ENCODE measurements at places on chromosomes 11 and 22. TPM values are rescaled to one million over a fixed set of nuclear protein-coding genes. Genes with fewer than 3 reads are reported as not detected.
A peak's percentile ranks its signal among the peaks of the same experiment; 100 is the strongest.

DNA sequence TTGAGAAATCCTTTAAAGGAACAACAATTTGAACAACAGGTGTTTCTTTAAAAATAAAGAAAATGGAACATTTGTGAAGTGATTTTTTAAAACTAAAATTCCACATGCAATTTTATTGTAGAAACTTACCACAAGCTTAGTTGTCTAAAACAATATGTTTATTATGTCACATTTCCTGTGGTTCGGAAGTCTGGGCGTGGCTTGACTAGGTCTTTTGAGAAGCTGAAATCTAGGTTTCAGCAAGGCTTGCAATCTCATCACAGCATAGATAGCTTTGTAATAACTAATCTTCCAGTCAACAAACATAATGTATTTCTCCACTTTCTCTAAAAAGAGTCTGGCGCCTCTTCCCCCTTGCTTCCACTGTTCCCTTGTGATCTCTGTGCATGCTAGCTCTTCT lies 27.0 kb downstream of the MS4A6A start:
- no peak for DNase-seq

- DNase-seq: peak; percentile 86
These were observed at the start of gene RTN4RL2 for GRCh38 chr11:57460022-57460757. Gene RTN4RL2, plus strand, starts transcription at chr11:57460528. Its CDS starts 338 bp downstream, at chr11:57460866.

DNA sequence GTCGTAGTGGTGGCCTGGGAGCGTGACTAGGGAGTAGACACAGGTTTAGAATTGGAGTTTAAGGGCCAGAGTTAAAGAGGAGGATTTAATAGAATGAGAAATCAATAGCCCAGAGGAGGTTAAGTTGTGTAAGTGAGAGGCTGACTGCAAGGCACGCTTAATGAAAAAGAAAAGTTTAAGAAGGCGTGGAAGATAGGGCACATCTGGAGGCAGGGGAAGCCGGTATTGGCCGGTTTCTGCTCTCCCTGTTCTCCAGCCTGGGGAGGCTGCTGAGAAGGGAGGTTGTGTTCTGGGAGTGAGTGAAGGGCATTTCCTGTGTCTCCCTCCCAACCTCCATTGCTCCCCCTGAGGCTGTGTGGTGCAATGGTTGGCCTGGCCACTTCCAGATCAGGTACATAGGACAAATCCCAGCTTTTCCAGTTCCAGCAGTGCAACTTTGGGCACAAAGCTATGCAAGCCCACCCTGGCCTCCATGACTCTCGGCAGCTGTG lies 6.3 kb downstream of the GRIK4 start:
- DNase-seq: no peak

The FERMT3 gene
- total RNA-seq: 1.4 TPM

GRCh38 chr11:115462757-115463156 lies 41.5 kb downstream of the CADM1 start:
- DNase-seq: no peak

DNA sequence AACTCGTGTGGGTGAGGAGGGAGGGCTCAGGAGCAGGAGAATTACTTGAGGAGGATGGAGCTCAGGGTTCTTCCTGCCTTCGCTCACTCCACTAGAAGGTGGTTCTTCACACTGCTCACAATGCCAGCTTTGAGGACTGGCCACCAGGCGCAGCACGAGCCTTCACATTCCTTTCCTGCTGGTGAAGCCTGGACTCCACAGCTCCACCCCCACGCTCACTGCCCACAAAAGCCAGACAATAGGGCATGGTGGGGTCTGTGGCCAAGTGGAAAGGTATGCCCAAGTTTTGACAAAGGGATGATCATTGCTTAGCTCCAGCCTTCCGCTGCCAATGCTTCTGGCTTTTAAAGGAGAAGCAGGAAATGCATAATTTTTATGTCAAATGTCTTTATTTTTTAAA lies 58.0 kb upstream of the FADD start:
- DNase-seq: no peak

The PTS gene
- total RNA-seq: 25.9 TPM

GRCh38 chr11:10322401-10322800 lies 17.5 kb downstream of the ADM start:
- no peak for DNase-seq

GRCh38 chr11:62925308-62925707 lies 4.1 kb upstream of the CHRM1 start:
- DNase-seq: no peak

DNA sequence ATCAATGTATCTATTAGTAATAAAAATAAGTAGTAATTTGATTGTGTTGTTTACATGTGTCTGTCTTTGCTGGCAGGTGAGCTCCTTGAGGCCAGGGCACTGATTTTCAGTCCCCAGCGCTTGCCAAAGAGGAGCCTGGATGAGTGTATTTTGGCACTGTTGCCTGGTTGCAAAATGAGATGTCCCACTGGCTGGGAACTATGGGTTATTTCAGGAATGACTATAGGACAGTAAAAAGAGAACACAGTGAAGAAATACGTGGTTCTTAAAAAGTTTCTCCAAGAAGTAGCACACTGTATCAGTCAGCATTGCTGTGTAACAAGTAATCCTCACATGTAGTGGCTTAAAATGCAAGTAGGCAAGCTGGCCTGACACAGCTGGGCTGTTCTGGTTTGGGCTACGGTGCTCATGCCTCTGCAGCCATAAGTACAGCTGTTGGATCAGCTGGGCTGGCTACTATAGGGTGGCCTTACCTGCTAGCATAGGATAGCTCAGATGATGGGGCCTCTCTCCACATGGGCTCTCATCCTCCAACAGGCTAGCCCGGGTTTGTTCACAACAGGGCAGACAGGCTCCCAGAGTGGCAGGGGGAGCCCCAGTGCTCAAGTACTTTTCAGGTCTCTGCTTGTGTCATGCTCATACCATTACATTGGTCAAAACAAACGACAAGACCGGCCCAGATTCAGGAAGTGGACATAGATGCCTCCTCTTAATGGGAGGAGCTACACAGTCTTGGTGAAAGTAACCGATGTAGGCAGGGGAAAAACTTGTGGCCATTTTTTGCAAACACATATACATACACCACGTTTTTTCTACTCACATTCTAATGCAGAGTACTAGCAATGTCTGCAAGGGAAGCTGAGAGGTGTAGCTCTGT lies 399.1 kb downstream of the LARGE1 start:
- no peak for DNase-seq

DNA sequence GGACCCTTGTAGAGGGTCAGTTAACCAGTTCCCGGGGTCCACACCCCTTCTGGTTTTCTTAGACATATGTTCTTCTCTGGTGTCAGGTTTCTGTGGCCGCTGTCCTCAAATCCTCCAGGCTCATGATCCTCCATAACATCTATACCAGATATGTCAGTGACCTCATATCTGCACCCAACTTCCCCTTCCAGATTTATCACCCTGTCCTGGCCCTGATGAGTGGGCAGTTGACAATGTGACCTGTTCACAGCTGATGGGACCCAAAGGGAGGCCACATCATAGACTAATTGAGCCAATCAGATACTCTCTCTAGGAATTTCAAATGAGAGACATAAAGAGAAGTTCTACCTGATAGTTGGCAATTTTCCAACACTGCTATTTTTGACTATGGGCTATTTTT lies 5.1 kb downstream of the DKK3 start:
- DNase-seq: no peak

DNA sequence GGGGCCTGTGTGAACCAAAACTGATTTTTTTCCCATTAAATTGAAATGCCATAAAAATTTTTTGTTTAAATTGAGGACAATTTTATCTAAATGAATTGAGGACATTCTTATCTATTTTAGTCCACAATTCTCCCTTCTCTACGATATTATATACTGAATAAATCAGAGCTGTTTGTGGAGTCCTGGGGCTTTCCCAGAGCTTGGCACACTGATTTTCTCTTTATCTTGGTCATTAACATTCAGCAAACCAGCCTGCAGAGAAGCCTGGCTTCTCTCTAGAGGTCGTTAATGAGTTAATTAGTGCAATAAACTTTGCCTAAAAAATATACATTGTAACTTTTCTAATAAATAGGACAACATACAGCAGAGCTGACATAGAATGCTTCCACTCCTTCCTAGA lies 615.7 kb downstream of the NELL1 start:
- DNase-seq: no peak

The GRIA4 gene
- total RNA-seq: 18.8 TPM

DNA sequence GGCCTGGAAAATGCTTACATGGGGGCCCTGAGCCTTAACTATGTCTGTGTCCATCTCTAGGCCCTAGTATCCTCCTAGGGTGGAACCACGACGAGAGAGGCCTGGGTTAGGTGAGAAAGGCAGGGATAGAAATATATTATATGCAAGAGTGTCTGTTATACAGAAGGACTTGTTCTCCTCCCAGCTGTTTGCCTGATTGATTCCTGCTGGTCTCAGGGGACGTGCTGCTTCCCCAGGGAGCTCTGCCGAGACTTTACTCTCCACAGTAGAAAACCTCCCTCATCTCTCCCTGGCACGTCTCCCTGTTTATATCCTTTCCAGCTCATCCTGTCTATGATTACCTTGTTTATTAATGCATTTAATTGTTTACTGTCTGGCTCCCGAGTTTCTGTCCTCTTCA lies 132.6 kb downstream of the MIAT start:
- no peak for DNase-seq

- no peak for DNase-seq
These were observed 668.8 kb downstream of the DLG2 start for GRCh38 chr11:84958295-84958694.

GRCh38 chr11:61454520-61454919 lies 24.6 kb downstream of the SDHAF2 start:
- no peak for DNase-seq

GRCh38 chr11:75583718-75584658 lies 21.9 kb downstream of the SERPINH1 start:
- no peak for DNase-seq

The PLAAT2 gene
- 0.61 TPM for total RNA-seq

- DNase-seq: no peak
These were observed 2.9 kb downstream of the MYO7A start for GRCh38 chr11:77130763-77131513.

GRCh38 chr11:128343135-128343514 lies 244.2 kb downstream of the ETS1 start:
- no peak for DNase-seq

The OR51B5 gene
- total RNA-seq: not detected

DNA sequence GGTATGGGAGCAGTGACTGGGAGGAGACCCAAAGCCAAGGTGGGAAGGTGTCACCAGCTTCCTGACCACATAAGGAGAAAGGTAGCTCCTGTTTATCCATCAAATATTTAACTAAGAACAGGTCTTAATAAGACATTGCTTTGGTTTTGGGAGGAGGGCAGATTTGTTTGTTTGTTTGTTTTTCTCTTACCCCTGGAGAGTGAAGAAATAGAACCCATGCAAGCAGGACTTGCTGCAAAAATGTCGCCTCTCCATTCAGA lies 26.2 kb upstream of the CD44 start:
- DNase-seq: no peak

The HORMAD2 gene
- not detected for total RNA-seq

The PTGDR2 gene
- total RNA-seq: not detected

DNA sequence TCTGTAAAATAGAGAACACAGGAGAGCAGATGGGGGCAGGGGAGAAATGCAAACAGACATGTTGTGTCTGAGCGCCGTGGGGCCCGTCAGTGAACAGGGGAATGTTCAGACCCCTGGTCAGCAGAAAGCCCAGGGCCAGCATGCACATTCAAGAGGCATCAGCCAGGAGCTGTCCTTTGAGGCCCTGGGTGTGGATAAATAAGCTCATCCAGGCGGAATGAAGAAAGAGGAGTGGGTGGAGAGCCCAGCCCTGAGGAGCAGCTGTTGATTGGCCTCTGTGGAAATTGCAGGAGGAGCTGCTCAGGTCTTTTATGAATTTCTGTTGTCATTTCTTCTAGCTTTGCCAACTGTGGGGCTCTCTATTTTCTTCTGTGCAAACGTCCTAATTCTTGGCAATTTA lies 49.7 kb upstream of the CECR2 start:
- DNase-seq: no peak

The OR8D4 gene
- total RNA-seq: not detected

- DNase-seq: no peak
These were observed 79.8 kb upstream of the TOP3B start for GRCh38 chr22:22062306-22062793.

The FAM180B gene
- not detected for total RNA-seq

The MUC15 gene
- not detected for total RNA-seq

The NEFH gene
- total RNA-seq: 2.0 TPM

GRCh38 chr11:8686325-8686724 lies 3.7 kb downstream of the RPL27A start:
- no peak for DNase-seq

GRCh38 chr22:42074132-42074811 lies at the start of gene PHETA2:
Gene PHETA2, plus strand, starts transcription at chr22:42074248. Its CDS starts 3,046 bp downstream, at chr22:42077294.
- no peak for DNase-seq

The RELT gene
- total RNA-seq: 5.3 TPM

DNA sequence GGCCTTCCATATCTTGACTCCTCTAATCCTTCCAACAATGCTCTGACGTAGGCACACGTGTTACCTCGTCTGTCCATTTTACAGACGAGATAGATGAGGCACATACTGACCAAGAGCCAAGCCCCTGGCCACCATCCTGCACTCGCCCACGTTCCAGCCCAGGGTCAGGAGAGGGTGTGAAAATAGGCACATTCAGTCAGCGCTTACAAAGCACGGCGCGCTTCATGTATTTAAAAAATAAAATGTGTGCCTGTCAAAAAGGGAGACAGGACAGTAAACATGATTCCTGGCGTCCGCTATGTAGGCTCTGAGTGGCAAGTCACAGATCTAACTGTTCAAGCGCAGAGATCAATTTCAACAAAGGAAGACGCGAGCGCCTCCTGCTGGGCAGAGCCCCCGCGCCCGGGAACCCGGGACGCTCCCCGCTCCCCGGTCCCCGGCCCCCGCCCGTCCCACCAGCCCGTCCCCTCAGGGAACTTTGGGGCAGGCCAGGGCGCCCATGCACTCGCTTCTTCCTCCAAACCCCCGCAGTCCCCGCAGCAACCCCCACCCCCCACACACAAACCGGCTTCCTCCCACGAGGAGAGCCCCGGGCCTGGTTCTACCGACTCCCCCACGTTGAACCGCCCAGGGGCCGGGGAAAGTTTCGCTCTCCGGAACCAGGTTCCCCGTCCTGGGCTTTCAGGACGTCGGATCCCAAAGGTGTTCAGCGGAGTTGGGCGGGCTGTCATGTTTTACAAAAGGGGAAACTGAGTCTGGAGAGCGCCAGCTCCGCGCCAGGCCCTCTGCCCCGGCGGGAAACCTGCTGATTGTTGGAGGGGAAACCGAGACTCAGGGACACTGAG lies 10.4 kb upstream of the C1QTNF6 start:
- DNase-seq: peak; percentile 95

The DLG2 gene
- 17.0 TPM for total RNA-seq

- DNase-seq: no peak
These were observed 366.0 kb downstream of the RAB38 start for GRCh38 chr11:87809256-87809655.

GRCh38 chr11:75668451-75669297 lies at the start of gene MAP6:
Gene MAP6, minus strand, starts transcription at chr11:75669038. Its CDS starts 669 bp downstream, at chr11:75668369.
- DNase-seq: peak; percentile 72

All from H1 (cell line).